ENCODE measurements at places on chromosomes 3 and 15.

GRCh38 chr3:76138921-76139320 is 353.6 kb upstream of the ZNF717 start:
- no peak for DNase-seq

DNA sequence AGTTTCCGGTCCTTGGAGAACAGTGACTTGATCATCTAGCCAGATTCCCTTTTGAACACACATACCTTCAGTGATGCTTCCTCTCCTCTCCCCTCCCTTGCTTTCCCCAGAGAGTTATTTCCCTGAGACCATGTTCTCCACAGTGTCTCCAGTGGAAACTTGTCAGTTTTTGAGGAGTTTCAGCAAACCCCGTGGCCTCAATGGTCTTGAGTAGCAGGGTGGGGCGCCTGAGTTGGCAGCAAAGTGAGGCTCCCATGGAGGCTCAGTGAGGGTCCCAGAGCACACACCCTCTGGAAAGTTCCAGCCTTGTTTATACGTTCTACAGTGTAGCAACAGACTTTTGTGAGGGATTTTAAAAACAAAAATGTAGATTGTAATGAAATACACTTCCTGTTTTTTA is 135.1 kb downstream of the LRRC28 start:
- no peak for DNase-seq

- no peak for DNase-seq
Observed at GRCh38 chr3:114673481-114673880, 379.7 kb downstream of the TIGIT start.

GRCh38 chr15:25329696-25330095 is 109.1 kb downstream of the UBE3A start:
- no peak for DNase-seq

DNA sequence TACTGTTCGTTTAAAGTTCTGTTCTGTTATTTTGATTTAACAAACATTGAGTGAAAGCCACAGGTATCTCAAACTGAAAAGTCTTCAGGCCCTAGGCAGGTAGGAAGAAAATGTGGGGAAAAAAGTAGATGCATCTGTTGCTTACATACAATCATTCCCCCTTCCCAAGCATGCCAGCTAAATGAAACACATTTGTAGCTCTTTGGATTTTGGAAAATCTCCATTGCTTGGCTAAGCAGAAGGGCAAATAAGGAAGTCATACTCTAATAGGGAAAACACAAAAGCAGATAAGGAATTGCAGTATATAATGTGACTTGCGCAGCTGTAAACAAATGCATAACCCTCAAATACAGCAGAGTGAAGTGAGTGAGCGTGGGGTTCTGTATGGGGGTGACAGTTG is 375.9 kb downstream of the FGF12 start:
- no peak for DNase-seq
